ENCODE measurements at places on chromosomes 5 and 9. TPM values are rescaled to one million over a fixed set of nuclear protein-coding genes. Genes with fewer than 3 reads are reported as not detected.

Gene SNCAIP
- 1.1 TPM for total RNA-seq

Gene ENTPD8
- total RNA-seq = not detected

Gene SPINK9
- not detected for total RNA-seq

Gene LCN9
- total RNA-seq = not detected

Gene GALNT10
- 45.1 TPM for total RNA-seq

Gene SH3RF2
- total RNA-seq = 16.3 TPM

Gene TLX3
- total RNA-seq = 0.87 TPM

Gene MYMK
- total RNA-seq = not detected

Gene SIT1
- not detected for total RNA-seq

Gene PCDHGC4
- 0.07 TPM for total RNA-seq

Gene PROB1
- 2.7 TPM for total RNA-seq

Gene ANXA1
- total RNA-seq = 383 TPM

Gene CTSL
- 80.9 TPM for total RNA-seq

Gene DNAI1
- total RNA-seq = not detected

Gene NPR3
- 0.14 TPM for total RNA-seq

Gene GALNT12
- 8.8 TPM for total RNA-seq

Gene DOCK8
- total RNA-seq = 0.51 TPM

Gene TNIP1
- total RNA-seq = 241 TPM

Gene LCN15
- not detected for total RNA-seq

Gene GNAQ
- total RNA-seq = 20.6 TPM

Gene CCL19
- total RNA-seq = not detected

Gene ST6GALNAC6
- 25.8 TPM for total RNA-seq

Gene ESM1
- 0.36 TPM for total RNA-seq

Gene PCDHGA3
- 0.52 TPM for total RNA-seq

Gene SPINK7
- not detected for total RNA-seq

Gene SLCO4C1
- 0.63 TPM for total RNA-seq

Gene TSLP
- 0.07 TPM for total RNA-seq

Gene SLIT3
- total RNA-seq = 0.36 TPM

Gene DCTN4
- 29.0 TPM for total RNA-seq

Gene BHMT2
- total RNA-seq = 3.8 TPM

Gene COL15A1
- 0.06 TPM for total RNA-seq

Gene ZNF483
- 2.5 TPM for total RNA-seq

Gene SLC6A19
- not detected for total RNA-seq

Data from epithelial cell of proximal tubule (primary cell).